ENCODE measurements at places on chromosomes 13 and 19.

GRCh38 chr13:40084934-40085333 lies 429.5 kb downstream of the COG6 start:
- no peak for DNase-seq

DNA sequence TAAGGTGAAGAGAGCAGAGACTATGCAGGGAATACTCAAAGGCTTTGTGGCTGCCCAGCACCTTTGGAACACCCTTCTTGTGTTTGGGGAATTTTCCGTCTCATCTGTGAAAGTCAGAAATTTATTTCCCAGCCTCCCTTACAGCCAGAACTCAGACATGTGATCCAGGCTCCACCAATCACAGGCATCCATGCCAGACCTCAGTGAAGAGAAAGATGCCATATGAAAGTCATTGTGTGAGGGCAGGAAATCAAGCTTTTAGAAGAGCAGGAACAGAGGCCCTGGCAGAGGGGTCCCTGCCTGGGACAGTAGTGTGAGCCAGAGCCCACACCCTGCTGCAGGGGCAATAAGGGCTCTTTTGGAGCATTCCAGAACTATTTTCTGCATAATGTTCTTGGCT lies 12.1 kb downstream of the CCDC70 start:
- no peak for DNase-seq

DNA sequence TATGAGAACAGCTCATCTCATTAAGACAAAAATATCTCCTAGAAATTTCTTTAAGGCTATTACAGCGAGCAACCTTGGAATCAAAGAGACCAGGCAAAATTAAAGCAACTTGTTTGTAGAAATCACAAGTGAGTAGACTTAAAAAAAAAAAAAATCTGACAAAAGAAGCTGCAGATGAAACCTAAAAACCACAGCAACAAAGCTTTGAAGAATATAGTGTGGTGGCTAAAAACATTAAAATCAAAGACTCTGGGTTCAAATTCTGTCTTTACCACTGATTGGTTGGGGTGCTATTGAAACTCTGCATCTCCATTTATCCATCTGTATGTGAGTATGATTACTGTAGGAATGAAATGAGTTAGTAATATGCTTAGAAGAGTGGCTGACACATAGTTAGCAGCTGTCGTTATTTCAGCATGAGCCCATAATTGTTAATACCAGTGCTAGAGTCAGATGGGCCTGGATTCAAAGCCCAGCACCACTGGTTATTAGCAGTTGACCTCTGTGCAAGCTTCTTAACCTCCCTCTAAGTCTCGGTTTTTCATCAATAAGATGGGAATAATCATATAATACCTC lies 157.6 kb downstream of the FOXO1 start:
- no peak for DNase-seq

DNA sequence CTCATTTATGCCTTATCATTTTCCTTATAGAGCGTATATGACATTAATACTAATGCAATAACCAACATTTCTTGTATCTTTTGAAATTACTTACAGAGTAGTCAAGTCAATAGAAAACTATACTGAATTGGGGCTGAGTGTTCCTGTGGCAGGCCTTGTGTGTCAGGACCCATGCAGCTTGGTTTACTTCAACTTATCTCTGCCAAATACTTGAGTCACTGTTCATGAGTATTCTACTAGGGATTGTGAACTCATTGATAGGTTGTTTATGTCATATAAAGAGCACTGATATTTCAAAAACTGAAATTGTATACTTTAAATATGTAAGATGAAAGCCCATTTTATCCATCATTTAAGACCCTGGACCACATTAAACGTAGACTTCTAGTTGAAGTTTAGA lies 688.6 kb upstream of the SLITRK1 start:
- DNase-seq, result no peak

- DNase-seq, result no peak
Observed at GRCh38 chr19:1521636-1522035, 2.2 kb upstream of the PLK5 start.

DNA sequence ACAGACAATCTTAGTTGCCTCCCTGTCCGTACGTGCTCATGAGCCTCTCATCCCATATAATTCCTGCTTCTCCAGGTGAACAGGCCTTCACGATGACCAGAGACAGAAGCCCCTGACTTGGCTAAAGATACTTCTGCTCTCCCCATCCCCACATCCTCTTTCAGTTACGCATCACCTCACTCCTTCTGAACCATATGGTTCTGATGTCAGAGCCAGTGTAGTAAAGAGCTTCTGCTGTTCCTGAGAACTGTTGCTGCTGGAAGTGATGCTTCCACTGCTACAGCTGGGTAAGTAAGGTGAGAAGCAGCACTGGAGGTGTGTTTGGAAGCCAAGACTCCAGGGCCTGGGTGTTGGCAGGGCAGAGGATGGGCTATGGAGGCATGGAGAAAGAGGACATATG lies 12.9 kb downstream of the SIGLECL1 start:
- DNase-seq, result no peak

- DNase-seq, result no peak
Observed at GRCh38 chr13:32746474-32746873, 160.2 kb downstream of the PDS5B start.

DNA sequence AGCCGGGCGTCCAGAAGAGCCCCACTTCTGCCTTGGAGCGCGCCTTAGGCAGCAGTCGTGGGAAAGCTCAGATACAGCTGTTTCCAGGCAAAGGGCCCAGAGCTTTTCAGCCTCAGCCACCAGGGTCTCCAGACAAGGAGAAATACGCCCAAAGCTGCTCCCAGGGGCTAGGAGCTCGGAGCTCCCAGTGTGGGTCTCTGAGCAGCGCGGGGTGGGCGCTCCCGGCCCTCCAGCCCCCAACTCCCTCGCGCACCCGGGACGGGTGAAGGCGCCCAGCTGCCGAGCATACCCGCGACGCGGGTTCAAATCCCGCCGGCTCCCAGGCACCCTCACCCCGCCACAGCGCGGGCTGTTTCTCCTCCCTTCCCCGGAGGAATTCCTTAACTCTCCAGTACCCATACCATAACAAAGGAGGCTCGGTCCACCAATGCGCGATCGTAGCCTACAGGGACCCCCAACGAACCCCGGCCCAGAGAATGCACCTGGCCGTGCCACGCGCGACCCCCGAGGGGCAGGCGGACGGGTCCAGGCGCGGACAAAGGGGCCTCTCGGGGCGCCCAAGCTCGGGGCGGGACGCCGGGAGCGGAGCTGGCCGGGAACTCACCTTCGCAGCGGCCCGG lies 507 bp downstream of the COL4A1 start:
- no peak for DNase-seq

DNA sequence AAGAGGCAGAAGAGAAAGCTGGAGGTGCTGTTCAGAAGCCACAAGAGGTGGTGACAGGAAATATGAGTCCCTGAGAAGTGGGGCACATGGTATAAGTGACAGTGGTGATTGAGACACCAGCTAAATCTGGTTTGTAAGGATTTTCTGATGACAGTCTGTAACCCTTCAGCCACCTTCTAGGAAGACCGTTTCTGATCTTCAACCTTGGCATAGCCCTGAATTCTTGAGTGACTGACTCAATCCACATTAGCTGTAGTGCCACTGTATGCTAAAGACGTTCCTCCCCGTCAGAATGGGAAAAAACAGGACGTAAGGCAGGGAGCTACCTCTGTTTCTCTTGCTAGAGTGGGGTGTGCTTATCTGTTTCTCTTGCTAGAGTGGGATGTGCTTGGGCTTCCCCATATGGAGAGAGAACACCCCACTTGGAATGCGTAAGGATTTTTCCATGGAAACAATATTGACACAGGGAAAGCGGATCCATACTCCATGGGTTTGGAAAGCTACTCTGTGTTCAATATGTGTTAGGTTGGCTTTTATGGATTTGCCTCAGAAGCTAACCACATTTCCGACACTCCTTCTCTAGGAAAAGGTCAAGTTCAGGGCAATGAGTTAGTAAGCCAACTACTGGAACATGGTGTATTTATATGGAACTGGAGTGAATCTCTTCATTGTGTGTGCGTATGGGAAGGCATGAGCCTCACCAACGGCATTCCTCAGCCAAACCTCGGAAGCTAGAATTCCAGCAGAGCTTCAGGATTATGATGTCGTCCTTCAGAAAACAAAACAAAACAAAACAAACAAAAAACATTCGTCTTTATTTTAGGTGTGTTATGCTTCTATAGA lies 948.8 kb upstream of the SLC10A2 start:
- no peak for DNase-seq
